Fibroblast of skin of right quadriceps (primary cell): ENCODE measurements at places on chromosomes 7 and 10.

GRCh38 chr10:52359441-52359840, 45.4 kb downstream of the DKK1 start:
- DNase-seq = peak; percentile 46

GRCh38 chr7:28609608-28610007, 197.3 kb downstream of the CREB5 start:
- no peak for DNase-seq

GRCh38 chr10:96902731-96903358, 70.7 kb downstream of the LCOR start:
- no peak for DNase-seq

GRCh38 chr7:155693826-155694225, 49.4 kb downstream of the RBM33 start:
- DNase-seq = no peak

GRCh38 chr7:46007990-46008643, 87.0 kb upstream of the IGFBP3 start:
- DNase-seq = no peak

- peak; percentile 93 for DNase-seq
Measured at GRCh38 chr10:44978570-44979280, at the start of gene DEPP1. Gene DEPP1, minus strand, starts transcription at chr10:44978809. Its CDS starts 779 bp downstream, at chr10:44978030.

- no peak for DNase-seq
Measured at GRCh38 chr7:31151849-31152248, 99.7 kb downstream of the ADCYAP1R1 start.

DNA sequence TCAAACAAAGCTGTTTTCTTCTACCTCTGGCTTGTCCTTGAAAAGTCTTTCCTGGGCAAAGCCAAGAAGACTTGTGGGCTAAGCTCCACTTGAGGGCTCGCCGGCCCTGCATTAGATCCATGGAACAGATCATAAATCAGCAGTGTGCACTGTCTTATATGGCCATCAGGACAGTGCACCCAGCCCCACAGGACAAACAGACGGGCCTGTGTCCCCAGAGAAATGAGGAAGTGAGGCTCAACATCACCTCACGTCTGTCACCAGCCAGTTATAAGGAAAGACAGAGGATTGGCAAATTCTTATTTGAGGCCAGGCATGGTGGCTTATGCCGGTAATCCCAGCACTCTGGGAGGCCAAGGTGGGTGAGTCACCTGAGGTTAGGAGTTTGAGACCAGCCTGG, 12.3 kb upstream of the IFT22 start:
- no peak for DNase-seq

GRCh38 chr7:21636694-21637093, 93.9 kb downstream of the DNAH11 start:
- DNase-seq = no peak

DNA sequence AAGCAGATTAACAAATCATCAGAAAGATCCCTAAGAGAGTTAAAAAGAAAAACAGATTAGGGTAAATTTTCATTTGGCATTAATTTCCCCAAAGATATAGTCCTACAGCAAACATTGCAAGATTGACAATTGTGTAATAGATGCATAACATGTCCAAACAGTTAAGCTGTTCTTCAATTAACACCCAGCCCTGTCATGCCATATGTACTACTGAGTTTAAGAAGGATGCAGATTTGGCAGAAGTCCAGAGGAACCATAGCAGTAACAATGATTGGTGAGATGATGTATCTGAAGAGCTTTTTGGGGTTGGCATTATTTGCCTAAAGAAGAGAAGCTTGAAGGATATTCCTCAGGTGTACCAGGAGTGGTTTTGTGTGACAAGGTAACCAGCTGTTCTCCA, 287.6 kb downstream of the LRMDA start:
- no peak for DNase-seq

DNA sequence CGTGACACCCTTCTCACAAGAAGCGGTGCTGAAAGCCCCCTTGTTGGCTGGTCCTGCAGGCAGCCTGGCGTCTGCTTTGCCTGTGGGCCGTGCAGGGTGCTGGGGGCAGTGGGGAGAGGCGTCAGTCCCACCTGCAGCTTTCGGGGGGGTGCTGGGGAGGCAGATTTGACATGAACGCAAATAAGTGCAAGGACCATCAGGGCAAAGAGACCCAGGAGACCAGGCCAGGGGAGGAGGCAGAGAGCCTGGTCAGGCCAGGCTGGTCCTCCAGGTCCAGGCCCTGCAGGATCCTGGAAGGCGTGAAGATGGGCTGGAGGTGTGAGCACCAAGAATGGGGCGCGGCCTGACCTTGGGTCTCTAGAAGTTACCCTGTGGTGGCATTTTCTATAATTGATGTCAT, 81.6 kb downstream of the MGMT start:
- no peak for DNase-seq

- DNase-seq = no peak
Measured at GRCh38 chr10:8360365-8360764, 305.9 kb downstream of the GATA3 start.

- DNase-seq = peak; percentile 58
Measured at GRCh38 chr7:67484244-67484751, 487.7 kb downstream of the TYW1 start.

- DNase-seq = peak; percentile 6
Measured at GRCh38 chr7:147775516-147776284, 814.9 kb upstream of the C7orf33 start.

GRCh38 chr7:89073776-89074175, 278.2 kb upstream of the TEX47 start:
- DNase-seq = no peak

- no peak for DNase-seq
Measured at GRCh38 chr10:83921984-83922860, 217.1 kb upstream of the GHITM start.

DNA sequence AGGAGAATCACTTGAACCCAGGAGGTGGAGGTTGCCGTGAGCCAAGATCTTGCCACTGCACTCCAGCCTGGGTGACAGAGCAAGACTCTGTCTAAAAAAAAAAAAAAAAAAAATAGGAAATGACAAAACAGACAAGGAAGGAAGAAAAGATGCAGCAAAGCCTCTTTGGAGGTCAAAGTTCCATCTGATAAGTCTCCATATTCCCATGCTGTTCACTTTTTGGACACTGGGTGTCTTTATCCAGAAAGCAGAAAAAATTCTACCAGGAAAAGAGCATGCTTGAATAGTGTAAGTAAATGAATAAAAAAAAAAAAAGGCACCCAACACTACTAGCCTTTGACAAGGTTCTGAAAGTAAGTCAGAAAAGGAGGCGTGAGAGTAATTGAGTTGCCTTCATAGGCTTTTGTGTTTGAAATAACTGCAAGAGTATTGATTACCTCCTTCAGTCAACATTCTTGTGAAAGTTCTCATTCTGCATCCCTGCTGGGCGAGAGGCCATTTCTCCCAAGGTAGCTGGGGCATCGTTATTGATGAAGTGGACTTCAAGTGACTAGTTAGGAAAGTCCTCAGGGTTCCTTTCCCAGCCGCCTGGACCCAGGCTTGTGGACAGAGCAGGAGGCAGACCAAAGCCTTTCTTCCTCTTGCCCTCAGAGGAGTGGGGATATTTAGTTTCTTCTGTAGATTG, 133.3 kb upstream of the KIF5B start:
- DNase-seq = peak; percentile 31

DNA sequence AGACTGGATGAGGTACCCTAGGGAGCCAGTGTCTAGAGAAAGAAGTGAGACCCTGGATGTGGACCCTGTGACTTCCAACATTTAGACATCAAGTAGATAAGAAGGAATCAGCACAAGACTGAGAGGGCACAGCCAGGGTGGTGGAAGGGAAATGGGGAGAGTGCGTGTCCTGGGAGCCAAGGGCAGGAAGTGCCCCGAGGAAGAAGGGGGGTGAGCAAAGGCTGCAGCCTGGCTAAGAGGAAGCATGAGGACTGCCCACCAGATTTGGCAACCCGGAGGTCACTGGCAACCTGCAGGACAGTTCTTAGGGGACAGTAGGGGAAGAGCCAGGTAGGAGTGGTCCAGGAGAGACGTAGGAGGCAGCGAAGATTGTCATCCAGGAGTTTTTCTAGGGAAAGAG, 14.8 kb downstream of the COL13A1 start:
- DNase-seq = no peak

GRCh38 chr10:74063256-74063655, 65.3 kb downstream of the VCL start:
- peak; percentile 62 for DNase-seq

DNA sequence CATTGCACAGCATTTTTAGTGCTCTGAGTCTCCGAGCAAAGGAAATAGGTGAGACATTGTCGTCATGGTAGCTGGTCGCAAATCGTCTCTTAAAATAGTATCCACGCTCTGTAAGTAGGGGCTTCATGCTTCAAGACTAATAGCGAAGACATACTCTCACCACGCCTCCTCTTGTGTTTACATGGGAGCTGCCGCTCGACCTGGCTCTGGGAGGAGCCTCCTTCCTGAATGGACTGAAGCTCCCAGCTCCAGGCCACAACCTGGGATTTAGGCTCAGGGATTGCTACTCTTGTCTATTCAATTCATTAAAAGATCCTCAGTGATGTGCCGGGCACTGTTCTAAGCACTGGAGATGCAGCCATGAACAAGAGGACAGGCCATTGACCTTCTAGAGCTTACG, 196.1 kb upstream of the GALNT17 start:
- no peak for DNase-seq

DNA sequence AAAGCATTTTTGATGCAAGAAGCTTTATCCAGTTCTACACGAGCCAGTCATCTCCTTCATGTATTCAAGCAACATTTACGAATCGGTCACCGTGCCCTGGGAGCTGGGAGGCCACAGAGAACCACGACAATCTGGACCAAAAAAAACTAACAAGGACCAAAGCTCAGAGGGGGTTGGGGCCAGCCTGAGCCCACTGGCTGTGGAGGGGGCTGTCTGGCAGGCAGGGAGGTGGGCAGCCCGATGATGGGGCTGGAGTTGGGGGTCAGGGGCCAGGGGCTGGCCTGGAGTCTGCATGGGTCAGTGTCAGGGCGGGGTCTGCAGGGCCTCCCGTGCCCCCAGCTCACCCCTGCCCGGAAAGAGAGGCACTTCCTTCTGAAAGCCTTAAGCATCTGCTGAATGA, 12.5 kb upstream of the GRIFIN start:
- DNase-seq = no peak

DNA sequence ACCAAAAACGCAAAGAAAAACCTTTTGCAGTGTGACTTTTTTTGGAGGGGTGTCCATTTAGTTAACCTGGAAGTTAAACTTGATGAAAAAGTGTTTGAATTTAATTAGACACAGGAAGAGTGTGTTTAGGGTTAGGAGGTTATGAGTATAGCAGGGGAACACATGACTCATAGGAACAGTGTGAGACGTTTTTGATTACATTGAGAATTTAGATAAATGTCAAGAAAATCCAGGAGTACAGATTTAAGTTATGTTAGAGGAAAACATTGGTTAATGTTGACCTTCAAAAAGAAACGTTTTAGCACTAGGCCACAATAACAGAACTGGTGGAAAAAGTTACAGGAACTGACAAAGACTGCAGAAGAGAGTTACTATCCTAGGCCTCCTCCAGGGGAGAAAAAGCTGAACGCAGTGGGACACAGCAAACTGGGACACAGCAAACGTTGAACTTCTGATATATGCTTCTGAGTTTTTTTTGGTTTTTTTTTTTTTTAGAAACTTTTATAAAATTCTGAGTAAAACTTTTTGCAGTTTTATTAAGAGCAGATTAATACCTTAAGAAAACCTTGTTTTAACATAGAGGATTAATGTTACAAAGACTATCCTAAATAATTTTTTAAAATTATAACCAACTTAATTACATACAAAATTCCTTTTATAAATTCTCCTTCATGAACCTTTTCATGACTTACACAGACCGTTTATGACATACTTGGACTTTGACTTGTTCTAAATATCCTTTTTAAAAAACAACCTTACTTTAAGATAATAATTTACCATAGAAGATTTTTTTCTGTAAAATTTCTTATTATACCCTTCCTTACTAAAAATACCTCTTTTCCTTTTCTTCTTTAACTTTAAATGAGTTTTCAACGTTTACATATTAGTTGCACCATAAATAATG, 22.2 kb downstream of the LANCL2 start:
- peak; percentile 41 for DNase-seq

- peak; percentile 83 for DNase-seq
Measured at GRCh38 chr10:71270301-71271220, 48.5 kb upstream of the SLC29A3 start.

DNA sequence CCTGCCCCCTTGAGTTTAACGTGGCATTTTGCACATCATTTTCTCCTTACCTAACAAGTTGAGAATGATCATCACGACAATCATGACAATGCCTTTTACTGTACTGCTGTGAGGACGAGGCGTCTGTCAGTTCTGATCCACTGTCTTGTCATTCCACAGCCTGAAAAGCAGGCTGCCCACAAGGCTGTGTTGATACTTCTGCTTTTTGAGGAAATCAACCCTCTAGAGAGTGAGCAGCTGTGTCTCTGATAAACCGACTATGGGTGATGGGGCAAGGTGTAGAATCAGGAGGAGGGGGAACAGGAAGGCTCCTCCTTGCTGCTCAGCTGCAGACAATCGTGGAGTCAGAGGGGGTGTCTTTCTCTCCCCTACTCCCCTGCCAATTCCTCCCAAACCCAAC, 30.6 kb upstream of the C10orf120 start:
- no peak for DNase-seq

- DNase-seq = no peak
Measured at GRCh38 chr7:128318691-128319090, 25.0 kb downstream of the RBM28 start.

- no peak for DNase-seq
Measured at GRCh38 chr10:30869566-30869965, 162.1 kb downstream of the ZNF438 start.

GRCh38 chr7:88758381-88759229, 895 bp upstream of the ZNF804B start:
- DNase-seq = peak; percentile 11

GRCh38 chr10:119304541-119304940, 97.2 kb downstream of the GRK5 start:
- DNase-seq = no peak

- peak; percentile 37 for DNase-seq
Measured at GRCh38 chr10:9342885-9343570, 1288.5 kb downstream of the GATA3 start.

DNA sequence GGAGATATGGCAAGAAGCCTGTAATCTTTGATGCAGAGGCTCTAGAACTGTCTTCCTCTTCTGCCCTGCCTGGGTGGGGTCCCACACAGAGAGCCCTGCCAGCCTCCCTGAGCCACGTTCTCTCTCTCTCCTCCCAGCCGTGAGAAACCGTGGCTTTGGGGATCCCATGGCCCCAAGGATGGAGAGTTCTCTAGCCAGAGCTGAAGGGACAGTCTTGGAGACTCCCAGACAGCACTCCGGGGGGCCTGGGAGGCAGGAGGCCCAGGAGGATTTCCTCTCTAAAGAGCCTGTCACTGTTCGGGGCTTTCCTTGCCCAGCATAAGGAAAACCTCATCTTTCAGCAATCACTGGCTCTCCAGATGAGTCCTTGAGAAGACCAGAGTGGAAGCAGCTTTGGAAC, 227.1 kb downstream of the ARHGAP12 start:
- no peak for DNase-seq

- no peak for DNase-seq
Measured at GRCh38 chr10:58697691-58698090, 185.0 kb downstream of the BICC1 start.

DNA sequence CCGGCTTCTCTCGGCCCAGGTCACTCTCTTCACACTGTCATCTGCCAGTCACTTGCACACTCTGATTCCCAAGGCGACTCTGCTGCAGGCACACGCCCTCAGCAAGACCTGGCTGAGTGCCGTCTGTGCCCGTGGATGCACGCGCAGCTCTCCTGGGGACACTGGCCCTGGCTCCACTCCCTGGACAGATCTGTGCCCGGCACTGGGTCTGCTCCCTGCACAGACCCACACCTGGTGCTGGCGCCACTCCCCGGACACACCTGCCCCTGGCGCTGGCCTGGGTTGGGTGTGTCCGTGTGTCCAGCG, 133.2 kb downstream of the DNAJB6 start:
- no peak for DNase-seq
